WERI-Rb-1 (cell line): ENCODE measurements at places on chromosomes 4 and X.

DNA sequence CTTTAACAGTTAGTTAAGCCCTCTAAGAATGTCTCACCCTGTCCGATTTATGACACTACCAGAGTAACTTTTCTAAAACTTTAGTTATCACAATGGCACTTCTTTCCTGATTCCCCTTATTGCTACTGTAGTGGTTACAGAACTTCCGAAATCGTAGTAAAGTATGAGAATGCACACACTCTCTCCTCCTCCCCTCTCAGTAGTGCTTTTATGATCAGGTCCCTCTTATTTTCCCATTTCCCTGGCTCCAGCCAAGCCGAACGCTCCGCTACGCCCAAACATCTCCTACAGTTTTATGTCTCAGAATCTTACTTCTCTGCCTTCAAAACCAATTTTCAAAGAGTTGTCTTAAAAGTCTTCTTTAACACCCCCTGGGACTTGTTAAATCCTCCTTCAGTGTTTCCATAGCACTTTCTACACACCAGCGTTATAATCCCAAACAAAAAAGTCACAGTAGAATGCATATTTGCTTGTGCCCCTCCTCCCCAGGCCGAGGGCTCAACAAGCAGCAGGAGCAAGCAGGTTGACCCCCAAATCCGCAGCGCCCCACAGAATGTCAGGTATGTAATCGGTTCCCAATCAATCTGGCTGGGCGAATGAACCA, 671 bp downstream of the HPF1 start:
- DNase-seq, result no peak

- no peak for DNase-seq
Observed at GRCh38 chr4:45795135-45795534, 328.7 kb downstream of the GABRG1 start.

DNA sequence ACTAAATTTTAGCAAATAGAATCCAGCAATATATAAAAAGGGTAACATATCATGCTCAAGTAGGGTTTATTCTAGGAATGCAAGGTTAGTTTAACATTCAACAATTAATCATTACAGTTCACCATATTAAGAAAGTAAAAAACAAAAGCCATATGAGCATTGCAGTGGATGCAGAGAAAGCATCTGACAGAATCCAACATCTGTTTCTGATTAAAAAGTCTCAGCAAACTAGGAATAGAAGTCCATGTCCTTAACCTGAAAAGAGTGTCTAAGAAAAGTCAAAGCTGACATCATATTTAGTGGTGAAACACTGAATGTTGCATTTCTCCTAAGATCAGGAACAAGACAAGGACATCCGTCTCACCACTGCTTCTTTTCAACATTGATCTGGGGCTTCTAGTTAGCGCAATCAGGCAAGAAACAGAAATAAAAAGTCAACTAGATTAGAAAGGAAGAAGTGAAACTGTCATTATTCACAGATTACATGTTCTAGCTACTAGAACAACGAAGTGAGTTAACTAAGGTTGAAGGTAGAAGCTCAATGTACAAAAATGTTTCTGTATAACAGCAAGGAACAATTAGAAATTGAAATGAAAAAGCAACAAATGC, 49.3 kb downstream of the MRPL1 start:
- DNase-seq, result no peak

DNA sequence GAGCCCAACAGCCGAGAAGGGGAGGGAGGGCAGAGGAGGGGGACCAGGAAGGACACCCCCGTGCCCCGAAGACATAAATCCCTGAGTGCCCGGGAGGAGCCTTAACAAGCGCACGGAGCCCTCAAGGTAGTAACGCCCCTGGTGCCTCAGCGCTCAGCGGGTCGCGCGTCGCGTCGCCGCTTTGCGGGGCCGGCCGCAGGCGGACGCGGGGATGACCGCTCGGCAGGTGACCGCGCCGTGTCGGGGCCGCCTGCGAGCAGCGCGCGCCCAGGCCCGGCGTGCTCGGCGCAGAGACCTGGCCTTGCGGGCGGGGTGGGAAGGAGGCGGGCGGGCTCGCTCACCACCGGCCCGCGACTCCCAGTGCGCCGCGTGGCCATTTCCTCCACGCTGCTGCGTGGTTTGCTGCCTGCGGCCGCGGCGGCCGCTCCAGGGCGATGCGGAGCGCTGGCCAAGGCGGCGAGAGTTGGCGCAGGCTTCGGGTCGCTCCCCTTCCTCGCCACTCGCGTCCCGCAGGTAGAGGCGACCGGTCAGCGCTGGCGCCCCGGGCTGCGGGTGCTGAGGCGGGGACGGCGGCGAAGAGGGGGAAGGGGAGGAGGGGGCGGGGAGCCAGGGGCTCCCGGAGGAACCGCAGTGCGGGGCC, 632 bp downstream of the CCSER1 start:
- DNase-seq, result no peak

DNA sequence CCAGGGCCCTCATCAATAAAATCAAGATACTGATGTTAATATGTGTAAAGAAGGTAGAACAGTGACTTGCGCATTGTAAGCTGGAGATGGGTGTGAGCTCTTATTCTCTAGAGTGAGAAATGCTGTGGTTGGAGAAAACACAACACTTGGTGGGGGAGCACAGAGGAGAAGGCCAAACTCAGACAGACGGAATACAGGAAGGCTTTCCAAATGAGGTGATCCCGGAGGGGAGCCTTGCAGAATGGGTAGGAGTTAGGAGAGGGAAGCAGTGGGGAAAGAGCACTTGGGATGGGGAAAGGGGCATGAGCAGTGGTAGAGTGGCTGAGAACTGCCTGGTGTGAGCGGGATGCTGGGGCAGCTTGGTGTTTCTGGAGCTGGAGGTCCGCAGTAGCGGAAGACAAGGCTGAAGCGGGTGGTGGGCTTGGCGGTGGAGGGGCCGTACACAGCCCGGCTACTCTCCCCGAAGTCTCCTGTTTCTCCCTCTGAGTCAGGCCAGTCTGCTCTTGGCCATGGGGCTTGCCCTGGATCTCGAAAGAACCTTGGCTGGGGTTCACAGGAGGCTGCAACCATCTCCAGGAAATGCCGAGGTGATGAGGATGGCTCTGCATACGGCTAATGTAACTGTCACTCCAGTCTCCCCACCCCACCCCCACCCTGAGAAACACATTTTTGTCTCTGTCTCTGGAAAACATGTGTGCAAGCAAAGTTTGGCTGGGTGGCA, 11.3 kb upstream of the PLAC1 start:
- DNase-seq, result no peak

- no peak for DNase-seq
Observed at GRCh38 chrX:55713631-55714030, 3.9 kb upstream of the RRAGB start.

DNA sequence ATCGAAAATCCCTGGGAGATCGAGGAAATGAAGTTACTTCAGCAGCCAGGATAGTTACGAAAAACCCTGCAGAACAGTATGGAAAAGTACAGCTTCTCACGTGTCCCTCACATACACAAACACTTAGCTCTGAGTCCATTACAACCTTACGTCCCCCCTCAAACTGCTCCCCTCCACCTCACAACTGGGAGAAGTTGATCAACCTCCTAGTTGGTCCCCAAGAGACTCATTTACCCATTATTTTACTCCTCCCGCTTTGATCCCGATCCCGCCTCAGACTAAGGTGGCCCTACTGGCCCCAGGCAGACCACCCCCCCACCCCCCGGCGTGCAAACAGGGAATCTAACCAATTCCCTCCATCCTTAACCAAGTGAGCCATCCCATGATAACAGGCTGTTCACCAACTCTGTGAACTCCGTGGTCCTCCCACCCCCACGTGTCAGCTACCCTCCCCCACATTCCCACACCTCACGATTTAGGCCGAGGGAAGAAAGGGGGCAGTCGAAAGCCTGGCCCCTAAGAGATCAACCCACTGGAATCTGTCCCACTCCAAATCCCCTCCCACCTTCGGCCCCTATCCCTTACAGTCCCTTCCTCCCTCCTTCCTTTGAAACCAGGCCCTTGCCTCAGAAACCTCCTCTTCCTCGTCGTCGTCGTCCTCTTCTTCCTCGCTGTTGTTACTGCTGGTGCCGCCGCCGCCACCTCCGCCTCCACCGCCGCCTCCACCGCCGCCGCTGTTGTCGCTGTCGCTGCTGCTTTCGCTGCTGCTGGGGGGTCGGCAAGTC, 755 bp downstream of the ANKRD17 start:
- peak; percentile 44 for DNase-seq

DNA sequence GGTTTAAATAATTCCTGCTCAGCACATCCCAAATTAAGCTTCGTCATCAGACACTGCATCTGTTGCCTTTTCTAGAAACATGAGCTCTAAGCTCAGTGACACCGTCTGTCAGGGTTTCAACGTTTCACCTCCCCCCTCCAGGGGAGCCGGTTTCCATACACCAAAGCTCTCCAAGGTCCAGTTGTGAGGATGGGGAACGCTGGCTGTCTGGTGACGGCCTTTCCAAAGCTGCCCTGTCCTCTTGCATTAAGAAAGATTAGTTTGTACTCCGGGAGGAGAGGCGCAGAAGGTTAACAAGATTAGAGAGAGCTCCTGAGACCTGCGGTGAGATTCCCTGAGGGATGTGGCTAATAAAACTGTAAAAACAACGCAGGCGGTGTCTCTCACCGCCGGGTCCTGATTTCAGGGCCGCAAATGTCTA, 43.2 kb downstream of the ASMT start:
- DNase-seq, result peak; percentile 98

- no peak for DNase-seq
Observed at GRCh38 chr4:71275570-71275969, 63.2 kb upstream of the SLC4A4 start.

DNA sequence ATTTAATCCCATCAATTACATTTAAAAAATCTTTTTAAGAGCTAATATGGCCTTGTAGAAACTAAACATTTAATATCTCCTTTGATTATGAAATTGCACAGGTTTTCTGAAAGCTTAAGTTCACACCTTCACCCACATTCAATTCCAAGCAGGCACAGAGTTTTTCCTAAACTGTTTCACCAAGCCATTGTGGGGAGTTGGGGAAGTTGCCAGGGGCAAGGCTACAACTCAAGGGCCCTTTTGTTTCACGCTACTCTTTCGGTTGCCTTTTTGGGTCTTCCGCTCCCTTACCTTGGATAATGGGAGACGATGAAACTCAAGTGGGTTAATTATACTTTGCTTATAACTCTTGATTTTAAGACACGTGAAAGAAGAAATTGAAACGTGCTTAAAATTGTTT, 33.3 kb downstream of the APBB2 start:
- DNase-seq, result no peak

- DNase-seq, result no peak
Observed at GRCh38 chrX:33416273-33416805, 205.0 kb upstream of the DMD start.

DNA sequence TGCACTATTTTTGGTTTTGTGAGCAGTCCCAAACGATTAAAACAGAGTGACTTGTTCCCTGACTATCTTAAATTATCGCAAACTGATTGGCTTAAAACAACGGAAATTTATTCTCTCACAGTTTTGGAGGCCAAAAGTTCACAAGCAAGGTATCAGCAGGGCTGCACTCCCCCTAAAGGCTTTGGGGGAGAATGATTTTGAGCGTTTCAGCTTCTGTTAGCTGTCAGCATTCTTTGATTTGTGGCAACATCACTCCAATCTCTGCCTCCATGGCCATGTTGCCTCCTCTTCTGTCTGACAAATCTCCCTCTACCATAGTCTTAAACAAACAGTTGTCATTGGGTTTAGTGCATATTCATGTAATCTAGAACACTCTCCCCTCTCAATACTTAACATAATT, 459.6 kb upstream of the ATOH1 start:
- DNase-seq, result no peak

- DNase-seq, result no peak
Observed at GRCh38 chr4:189597341-189597740, 343.3 kb upstream of the FRG1 start.

DNA sequence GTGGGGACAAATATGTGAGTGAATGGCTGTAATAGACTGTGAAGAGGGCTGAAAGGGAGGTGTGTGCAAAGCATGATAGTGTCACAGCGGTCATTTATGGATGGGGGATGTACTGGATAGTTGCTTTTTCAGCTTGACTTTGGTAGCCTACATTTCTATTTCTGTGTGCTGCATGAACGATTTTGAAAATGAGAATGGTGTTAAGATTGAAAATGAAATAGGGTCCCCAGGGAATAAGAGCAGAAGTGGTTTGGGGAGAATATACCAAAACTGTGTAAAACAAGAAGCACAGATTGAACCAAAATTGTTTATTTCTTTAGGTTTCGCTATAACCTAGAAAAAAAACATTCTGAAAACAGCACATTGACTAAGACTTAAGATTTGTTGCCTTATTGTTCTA, 58.8 kb upstream of the CLNK start:
- DNase-seq, result no peak

DNA sequence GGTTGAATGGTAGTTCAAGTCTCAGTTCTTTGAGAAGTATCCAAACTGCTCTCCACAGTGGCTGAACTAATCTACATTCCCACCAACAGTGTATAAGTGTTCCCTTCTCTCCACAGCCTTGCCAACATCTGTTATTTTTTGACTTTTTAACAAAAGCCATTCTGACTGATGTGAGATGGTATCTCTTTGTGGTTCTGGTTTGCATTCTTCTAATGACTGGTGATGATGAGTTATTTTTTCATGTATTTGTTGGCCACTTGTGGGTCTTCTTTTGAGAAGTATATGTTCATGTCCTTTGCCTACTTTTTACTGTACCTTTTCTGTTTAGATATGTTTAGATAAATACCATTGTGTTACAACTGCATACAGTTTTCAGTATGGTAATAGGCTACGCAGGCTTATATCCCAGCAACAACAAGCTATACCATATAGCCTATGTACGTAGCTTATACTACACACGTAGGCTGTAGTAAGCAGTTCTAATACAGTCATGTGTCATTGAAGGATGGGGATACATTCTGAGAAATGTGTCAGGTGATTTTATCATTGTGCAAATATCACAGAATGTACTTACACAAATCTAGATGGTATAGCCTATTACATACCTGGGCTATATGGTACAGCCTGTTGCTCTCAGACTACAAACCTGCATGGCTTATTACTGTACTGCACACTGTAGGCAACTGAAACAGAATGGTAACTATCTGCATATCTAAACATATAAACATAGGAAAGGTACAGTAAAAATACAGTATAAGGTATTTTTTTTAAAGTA, 28.1 kb downstream of the KLHL8 start:
- no peak for DNase-seq

GRCh38 chr4:137998666-137999429, 243.3 kb downstream of the SLC7A11 start:
- no peak for DNase-seq

GRCh38 chr4:17356926-17357325, 155.0 kb downstream of the QDPR start:
- DNase-seq, result no peak

- no peak for DNase-seq
Observed at GRCh38 chr4:57119054-57119651, 9.0 kb upstream of the IGFBP7 start.
